ENCODE measurements at places on chromosomes 7 and 10.

- no peak for DNase-seq
Measured at GRCh38 chr10:46198516-46198915, 88.3 kb upstream of the ANTXRL start.

- DNase-seq = no peak
Measured at GRCh38 chr7:149882248-149883047, 8.7 kb downstream of the ATP6V0E2 start.

- no peak for DNase-seq
Measured at GRCh38 chr10:71638064-71638821, 81.3 kb downstream of the C10orf105 start.

DNA sequence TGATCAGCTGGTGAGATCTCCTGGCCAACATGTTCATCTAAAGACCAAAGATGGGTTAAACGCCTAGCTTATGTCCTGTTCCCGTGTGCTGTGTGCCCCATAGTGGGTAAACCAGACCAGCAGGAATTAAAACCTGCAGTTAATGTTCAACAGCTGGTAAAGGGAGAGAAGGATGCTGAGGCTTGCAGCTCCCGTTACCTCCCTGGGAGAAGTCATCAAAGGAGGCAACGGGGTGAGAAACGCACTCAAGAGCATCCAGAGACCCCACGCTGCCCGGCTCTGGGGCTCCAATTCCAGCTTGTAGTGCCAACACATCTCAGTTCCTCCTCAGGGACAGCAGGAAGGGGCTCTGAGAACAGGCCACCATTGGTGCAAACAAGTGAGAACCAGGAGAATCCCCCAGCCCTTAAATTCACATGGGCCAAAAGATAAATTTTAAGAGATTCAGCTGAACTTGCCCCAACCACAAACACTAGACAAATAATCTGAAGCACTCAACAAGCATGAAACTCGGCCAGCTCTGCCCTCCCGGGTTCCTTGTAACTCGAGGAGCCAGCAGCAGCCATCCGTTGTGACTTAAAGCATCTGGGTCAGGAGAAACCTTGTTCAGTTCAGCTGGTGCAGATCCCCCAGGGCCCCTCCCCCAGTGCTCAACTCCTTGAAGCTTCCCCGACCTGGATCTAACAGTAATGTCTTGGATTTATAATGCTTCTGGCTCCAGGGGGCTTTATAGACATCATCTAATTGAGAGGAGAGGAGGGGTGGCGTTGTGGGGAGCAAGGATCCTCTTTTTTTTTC is 29.4 kb downstream of the FAM241B start:
- DNase-seq = no peak

GRCh38 chr10:5319863-5320262 is 44.9 kb upstream of the UCN3 start:
- no peak for DNase-seq

DNA sequence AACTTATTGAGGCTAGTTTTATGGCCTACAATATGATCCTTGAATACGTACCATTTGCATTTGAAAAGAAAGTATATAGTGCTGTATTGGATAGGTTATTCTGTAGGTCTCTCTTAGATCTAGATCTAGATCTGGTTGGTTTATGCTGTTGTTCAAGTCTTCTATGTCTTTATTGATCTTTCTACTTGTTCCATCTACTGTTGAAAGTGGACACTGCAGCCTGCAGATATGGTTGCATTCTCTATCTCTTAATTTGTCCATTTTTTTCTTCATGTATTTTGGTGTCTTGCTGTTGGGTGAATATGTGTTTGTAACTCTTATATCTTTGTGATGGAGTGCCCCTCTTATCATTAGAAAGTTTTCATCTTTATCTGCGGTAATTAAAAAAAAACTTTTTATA is 139.4 kb upstream of the PCDH15 start:
- DNase-seq = no peak

- DNase-seq = no peak
Measured at GRCh38 chr10:129404091-129404490, 63.0 kb upstream of the MGMT start.

- DNase-seq = no peak
Measured at GRCh38 chr7:100476903-100477870, 1.8 kb downstream of the TSC22D4 start.

DNA sequence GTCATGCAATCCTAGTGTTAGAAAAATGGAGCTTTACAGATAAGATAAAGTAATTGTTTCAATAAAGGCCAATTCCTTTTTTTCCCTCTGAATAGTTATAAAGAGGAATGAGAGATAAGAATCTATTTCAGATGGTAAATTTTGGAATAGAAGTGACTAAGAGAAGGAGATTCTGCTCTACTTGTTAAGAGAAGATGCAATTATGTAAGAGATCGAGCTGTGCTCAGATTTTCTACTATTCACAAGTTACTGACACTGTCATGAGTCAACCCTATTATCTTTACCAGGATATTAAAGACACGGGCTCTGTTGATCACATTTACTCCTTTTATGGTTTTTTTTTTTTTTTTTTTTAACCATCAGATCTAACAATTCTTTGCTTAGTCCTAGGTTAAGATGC is 511.3 kb downstream of the ARL4A start:
- no peak for DNase-seq

GRCh38 chr7:150953061-150953997 is 24.8 kb downstream of the KCNH2 start:
- DNase-seq = no peak

DNA sequence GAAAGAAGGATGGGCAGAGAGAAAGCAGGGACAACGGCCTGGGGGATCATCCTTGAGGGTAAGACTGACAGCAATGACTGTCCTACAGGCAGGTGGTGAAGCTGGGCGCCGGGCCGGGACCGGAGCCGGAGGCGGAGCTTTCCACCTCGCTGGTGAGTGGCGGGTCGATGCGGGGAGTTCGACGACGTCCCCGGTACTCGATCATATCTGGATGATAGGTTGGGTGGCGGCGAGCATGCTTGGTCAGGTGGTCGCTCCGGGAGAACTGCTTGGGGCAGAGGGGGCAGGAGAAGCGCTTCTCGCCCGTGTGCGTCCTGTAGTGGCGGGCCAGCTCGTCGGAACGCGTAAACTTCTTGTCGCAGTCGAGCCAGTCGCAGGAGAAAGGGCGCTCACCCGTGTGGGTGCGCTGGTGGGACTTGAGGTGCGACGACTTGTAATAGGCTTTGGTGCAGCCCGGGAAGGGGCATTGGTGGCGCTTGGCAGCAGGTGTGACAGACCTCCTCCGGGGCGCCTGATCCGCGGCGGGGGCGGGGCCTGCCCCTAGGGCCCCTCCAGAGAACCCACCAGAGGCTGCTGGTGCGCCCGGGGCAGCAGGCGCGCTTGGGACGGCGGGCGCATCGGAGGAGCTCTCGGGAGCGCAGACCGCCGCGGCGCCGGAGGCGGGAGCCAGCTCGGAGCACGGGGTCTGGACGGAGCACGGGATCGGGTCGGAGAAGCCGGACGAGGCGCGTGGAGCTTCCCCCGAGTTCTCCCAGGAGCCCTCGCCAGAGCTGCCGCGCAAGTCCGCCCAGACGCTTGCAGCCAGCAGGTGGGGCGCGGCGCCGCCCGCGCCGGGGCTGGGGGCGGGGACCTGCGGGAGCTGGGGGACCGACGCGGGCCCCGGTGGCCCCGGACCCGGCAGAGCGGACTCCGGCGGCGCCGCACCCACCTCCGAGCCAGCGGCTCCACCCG is 752 bp downstream of the KLF14 start:
- DNase-seq = no peak

DNA sequence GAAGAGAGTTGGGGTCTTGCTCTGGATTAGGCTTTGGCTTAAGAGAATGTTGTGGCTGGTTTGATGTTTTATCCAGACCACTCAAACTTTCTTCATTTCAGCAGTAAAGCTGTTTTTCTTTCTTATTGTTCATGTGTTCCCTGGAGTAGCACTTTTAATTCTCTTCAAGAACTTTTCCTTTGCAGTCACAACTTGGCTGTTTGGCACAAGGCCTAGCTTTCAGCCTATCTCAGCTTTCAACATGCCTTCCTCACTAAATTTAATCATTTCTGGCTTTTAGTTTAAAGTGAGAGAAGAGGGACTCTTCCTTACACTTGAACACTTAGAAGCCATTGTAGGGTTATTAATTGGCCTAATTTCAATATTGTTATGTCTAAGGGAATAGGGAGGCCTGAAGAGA is 18.1 kb downstream of the CCDC126 start:
- DNase-seq = no peak

GRCh38 chr7:74026406-74026902 is 1.5 kb upstream of the ELN start:
- DNase-seq = no peak

DNA sequence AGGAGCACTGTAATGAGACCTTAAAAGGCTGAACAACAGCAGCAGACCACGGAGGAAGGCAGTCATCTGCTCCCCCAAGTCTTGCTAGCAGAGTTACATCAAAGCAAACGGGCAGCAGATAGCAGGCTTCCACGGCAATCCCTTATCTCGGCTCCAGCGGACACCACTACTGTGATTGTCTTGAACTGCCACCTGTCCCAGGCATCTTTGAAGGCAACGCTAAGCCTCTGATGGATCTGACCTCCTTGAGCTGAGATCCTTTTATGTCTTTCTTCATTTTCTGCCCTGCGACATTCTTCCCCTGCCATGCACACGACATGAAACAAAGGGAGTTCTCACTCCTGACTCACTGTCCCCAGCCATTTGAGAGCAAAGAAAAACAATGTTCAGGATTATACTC is 111.7 kb downstream of the GLI3 start:
- DNase-seq = no peak

GRCh38 chr10:114686013-114686412 is 27.9 kb upstream of the ABLIM1 start:
- no peak for DNase-seq

- DNase-seq = no peak
Measured at GRCh38 chr10:33067481-33067880, 109.5 kb upstream of the ITGB1 start.

GRCh38 chr7:23687011-23687410 is 7.0 kb downstream of the FAM221A start:
- DNase-seq = no peak

DNA sequence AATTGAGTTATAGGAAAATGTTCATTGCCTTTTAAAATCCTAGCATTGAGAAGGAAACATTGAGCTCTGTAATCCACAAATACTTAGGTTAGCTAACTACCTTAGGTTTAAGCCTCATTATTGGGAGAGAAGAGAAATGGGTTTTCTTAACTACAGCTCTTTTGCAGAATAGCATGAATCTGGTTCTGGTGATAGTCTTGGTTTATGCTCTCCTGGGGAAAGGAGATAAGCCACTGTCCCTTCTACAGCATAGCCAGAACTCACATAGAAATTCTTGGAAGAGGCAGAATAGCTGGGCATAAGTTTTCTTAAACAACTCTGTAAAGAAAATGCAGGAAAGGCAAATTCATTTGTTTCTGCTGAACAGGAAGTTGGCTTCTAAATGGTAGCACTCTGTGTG is 378.6 kb upstream of the CHRM2 start:
- no peak for DNase-seq

GRCh38 chr10:132850896-132851295 is 64.9 kb upstream of the NKX6-2 start:
- DNase-seq = no peak

- no peak for DNase-seq
Measured at GRCh38 chr7:1151156-1151555, 8.8 kb downstream of the ZFAND2A start.

DNA sequence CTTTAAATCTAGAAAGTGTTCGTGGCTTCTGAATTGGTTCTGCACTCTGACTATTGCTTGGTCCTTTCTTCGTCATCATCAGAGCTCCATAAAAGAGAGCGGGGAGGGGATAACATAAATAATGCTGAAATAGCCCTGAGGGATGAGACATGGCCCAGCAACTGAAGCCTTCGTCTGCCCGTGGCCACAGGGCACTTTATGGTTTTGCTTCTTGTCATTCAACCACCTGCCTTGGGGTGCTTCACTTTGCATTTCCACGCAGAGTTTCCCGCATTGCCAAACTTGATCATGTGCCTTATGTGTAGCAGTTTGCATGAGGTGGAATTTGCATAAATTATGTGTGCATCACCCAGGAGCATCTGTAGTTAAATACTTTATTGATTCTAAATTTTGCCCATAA is 15.9 kb downstream of the GSTO2 start:
- no peak for DNase-seq
